Ovary (tissue), 10 donors: ENCODE measurements at places on chromosomes 1 and 21. TPM values are rescaled to one million over a fixed set of nuclear protein-coding genes. Genes with fewer than 3 reads are reported as not detected.
A peak's percentile ranks its signal among the peaks of the same experiment; 100 is the strongest.

The PCBP3 gene
- total RNA-seq = 6.4 TPM

The LHX8 gene
- not detected for total RNA-seq

The DISP3 gene
- 0.36 TPM for total RNA-seq

GRCh38 chr1:67572594-67573221 lies 112.3 kb upstream of the GADD45A start:
- DNase-seq = no peak

DNA sequence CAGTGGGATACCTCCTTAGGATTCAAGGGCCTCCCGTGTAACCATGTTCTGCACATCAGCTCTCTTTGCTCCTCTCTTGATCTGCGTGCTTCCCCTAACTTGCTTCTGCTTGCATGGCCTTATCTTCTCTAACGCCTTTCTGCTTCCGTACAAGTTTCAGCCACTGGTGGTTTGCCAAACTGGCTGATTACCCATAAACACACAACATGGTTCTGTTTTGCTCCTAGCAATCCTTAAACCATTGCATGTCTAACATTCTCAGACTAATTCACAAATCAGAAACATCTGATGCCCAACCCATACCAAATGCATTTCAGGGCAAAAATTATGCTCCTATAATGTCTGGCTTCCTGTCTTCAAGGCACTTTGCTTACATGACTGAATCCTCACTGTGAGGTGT lies 166.4 kb downstream of the PBX1 start:
- DNase-seq = peak; percentile 64

DNA sequence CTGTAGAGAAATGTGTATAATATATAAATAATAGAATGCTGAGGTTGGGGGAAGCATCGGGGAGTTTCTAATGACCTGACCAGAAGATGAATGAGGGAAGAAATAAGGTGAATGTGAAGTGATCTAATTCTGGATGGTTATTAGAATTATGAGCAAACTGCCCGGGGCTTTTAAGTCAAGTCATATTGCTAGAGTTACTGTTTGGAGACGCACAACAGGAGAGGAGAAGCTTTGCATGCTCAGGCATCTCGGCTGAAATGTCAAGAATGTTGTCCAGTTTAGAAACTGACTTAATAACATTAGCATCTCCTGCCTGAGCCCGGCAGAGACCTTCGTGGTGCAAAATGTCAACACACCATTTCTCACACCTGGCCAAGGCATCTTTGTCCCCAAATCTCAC lies 119.1 kb downstream of the RRAGC start:
- no peak for DNase-seq

DNA sequence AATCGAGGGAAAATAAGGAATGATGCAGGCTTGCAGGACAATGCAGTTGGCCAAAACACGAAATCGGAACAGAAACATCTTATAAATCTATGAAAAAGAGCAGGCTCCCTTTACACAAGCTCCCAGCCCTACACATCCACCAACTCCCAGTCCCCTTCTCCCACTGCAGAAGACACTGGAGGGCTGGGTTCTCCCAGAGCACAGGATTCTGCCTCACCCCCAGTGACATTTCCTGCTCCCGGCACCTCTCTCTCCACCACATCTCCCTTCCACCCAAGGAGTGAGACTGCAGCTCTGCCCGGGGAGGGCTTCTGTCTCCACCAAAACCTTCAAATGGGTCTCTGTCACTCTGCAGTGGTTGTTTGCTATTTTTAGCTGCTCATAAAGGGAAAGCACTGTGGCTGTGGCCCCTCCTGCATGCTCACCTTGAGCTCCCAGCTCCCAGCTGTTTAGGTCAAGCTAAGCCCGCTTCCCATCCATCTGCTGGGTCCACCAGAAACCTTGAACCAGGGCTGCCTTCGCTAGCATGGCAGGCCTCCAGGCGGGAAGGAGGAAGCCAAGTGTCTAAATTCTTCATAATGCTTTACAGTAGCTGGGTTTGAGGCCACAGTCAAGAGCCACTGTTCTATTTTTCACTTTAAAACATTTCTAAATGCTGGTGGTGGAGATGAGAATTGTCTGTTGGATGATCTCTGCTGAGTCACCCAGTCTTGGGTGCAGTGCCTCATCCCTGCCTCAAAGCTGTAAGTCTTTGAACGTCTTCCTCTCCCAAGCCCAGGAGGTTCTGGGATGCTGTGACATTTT lies 3.3 kb upstream of the C2CD2 start:
- DNase-seq = peak; percentile 78

DNA sequence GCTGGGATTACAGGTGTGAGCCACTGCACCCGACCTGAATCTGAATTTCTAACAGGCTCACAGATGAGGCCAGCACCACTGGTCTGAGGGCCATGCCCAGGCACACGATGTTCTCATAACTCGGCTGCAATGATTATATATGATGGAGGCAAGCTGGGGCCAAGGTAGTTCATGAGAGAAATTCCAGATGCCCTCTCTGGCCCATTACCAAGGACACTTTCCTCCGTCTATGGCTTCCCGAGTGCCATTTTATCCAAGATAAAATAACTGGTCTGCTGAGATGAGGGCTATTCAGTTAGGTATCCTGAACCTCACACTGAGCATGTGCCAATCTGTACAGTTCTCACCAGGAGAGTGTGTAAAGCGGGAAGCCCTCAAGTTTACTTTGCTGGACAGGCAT lies 16.5 kb downstream of the TMPRSS2 start:
- no peak for DNase-seq

- DNase-seq = no peak
These were observed 81.5 kb upstream of the KCNJ15 start for GRCh38 chr21:38175306-38175705.

- DNase-seq = no peak
These were observed 272.7 kb downstream of the SDCCAG8 start for GRCh38 chr1:243528459-243529121.

DNA sequence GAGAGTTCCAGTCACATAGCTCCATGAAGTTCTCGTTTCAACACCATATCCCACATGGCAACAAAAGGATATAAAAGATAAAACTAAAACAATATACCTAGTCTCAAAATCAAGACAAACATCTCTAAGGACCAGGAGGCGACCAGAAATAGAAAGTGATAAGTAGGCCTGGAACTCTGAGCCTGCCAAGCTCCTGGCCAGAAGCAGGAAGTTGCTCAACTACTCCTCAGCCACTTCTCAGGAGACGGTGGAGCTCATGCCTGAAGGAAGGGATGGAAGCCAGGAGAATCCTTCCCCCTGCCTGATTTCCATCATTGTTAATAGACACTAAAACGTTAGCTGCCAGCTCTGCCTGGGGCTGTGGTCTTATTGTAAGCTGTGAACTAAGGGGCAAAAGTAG lies 94.7 kb downstream of the DISP1 start:
- DNase-seq = no peak

DNA sequence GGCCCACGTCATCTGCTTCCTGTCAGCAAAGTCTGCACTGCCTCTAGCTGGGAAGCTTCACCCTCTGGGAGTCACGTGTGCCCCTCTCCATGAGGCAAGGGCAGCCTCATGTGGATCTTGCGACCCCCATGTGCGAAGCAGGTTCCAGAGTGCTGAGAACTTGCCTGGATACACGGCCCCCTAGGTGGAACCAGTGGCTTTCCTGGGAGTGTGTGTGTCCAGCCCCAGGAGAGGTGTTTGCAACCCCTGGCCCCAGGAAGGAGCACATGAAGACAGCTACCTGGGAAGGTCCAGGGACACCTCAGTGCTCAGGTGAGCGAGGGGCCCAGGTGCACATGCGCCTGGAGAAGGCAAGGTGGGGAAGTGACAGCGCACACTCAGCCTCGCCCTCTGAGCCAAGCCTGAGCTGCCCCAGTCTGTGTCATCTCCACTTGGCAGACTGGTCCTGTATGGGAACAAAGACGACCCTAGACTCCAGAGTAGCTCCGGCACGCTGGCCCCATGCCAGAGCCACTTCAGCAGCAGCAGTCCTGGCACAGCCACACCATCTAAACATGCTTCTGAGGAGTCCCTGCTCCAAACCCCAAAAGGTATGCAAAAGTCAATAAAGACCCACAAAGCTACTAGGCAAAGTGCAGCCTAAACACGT lies 8.9 kb downstream of the LSS start:
- peak; percentile 32 for DNase-seq

- no peak for DNase-seq
These were observed 168.6 kb downstream of the NFIA start for GRCh38 chr1:61250933-61251332.
